Cortex of kidney (tissue), 1 donor: ENCODE measurements at places on chromosomes 3 and 15.

- no peak for DNase-seq
These were observed 61.3 kb upstream of the TAMM41 start for GRCh38 chr3:11907667-11908660.

GRCh38 chr3:132709761-132710160, 12.4 kb downstream of the NPHP3 start:
- no peak for DNase-seq

- no peak for DNase-seq
These were observed 439.9 kb upstream of the RBMS3 start for GRCh38 chr3:28840976-28841376.

DNA sequence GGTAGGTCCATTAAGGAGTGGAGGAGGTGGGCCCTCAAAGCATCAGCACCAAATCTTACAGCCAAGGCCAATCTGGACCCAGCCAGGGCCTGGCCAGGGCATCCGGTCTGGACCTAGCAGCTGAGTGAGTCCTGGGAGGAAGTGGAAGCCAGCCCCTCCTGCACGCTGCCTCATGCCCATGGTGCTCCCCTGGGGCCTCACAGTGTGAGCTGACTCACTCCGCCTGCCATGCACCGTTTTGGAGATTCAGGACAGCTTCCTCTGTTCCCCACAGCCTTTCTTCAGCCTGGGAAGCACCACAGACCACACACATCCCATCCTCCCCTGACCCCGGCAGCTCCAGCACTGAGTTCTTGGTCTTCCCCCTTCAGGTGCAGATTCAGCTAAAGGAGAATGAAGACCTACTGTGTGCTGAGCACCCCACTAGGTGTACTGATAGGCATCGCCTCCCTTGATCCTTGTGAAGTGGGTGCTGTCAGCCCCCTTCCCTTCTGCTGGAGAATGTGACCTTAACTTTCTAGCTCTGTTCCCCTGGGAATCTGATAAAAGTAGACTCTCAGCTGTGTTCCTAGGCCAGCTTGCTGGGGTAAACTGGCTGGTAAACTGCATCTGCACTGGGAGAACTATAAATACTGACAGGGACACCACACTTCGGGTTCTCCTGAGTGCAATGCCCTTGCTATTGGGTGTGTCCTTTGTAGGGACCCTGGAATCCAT, 36.8 kb upstream of the SEC13 start:
- DNase-seq: no peak

DNA sequence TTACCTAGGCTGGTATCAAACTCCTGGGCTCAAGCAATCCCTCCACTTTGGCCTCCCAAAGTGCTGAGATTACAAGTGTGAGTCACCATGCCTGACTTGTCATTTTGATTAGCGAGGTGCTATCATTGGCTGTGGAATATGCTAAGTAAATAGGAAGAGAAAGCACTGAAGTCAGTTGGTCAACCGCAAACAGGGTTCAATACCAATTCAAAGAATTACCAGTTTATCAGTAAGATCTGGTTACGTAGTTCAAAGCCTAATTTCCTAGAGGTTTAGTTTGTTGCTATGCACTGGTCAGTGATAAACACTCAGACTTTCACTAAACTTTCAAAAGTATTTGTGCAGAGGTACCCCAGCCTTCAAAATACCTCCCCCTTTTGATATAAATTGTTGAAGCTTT, 29.5 kb downstream of the GLB1 start:
- DNase-seq: no peak

- DNase-seq: no peak
These were observed 14.4 kb upstream of the MITF start for GRCh38 chr3:69724722-69725435.

GRCh38 chr15:74208901-74209559, 6.4 kb upstream of the STRA6 start:
- no peak for DNase-seq

GRCh38 chr3:176579711-176580185, 617.5 kb downstream of the TBL1XR1 start:
- DNase-seq: no peak

DNA sequence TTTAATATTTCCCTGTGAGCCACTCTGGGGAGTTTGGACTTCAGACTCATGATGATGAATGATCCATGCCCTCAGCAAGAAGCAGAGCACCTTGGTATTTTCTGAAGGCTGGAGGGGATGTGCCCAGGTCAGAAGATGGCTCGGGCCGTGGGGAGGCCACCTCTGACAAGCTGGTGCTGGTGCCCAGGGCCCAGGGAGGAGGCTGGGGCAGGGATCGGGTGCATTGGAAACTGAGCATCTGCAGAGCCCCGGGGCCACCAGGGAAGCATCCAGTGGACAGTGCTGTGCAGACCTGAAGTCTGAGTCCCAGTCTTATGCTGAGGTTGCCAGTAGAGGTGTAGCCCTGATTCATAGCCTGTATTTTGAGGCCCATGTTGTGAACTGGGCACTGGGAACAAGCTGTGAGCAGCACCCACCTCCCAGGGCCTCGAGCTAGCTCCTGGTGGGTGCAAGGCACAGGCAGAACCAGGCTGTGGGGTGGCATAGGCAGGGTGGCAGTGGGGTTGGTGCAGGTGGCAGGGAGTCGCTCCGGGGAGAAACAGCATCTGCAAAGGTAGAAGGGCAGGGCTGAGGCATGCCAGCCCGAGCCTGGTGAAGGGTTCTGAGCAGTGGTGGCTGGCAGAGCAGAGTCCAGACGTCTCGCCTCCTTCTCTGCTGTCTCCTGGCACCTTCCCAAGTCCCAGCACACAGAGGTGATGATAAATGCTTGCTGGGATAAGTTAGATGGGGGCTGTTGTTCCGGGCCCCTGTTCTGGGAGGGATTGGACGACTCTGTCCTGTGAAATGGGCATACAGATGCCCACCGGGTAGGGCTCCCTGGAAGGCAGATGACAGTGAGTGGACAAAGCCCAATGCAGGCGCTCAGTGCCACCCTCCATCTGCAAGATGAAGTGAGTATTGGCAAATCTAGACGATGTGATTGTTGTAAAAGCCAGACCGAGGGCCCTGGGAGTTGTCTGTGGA, 10.6 kb downstream of the DNAJB8 start:
- DNase-seq: no peak

GRCh38 chr15:47196048-47196447, 521.3 kb upstream of the SEMA6D start:
- no peak for DNase-seq
